ENCODE measurements at places on chromosomes 16 and 17. TPM values are rescaled to one million over a fixed set of nuclear protein-coding genes. Genes with fewer than 3 reads are reported as not detected.

The KLHL10 gene
- total RNA-seq: not detected

DNA sequence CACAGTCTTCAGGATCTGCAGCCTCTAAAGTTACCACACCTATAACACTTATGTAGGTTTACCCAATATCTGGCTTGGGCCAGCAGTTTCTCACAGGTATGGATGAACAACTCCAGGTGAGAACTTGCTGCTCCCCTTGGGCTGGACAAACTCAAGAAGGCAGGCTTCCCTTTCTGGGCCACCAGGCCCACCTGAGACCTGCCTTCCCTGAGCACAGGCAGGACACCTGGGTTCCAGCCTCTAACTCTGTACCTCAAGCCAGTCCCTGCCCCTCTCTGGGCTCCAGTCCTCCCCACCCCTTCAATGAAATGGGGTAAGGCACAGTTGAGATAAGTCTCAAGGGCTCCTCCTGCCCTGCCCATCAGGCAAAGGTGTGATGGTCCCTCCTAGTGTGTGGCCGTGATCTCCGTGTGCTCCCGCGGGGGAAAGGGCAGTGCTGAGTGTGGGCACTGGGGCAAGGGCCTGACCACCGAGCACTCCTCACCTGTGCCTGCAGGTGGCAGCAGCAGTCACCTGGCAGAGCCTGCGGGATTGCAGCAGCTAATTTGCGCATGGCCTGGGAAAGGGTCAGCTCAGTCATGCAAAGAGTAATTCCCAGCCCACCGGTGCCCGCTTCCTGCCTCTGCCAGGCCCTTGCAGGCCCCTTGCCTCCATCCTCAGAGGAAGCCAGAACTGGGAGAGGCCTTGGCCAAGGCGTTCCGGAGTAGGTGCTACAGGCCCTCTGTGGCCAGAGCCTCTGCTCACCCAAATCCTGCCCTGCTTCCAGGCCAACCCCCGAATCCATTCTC, 28.2 kb upstream of the ADGRG1 start:
- peak; percentile 44 for DNase-seq

The FBXW10B gene
- 0.82 TPM for total RNA-seq

- no peak for DNase-seq
These were observed 56.1 kb downstream of the AMFR start for GRCh38 chr16:56369202-56369601.

DNA sequence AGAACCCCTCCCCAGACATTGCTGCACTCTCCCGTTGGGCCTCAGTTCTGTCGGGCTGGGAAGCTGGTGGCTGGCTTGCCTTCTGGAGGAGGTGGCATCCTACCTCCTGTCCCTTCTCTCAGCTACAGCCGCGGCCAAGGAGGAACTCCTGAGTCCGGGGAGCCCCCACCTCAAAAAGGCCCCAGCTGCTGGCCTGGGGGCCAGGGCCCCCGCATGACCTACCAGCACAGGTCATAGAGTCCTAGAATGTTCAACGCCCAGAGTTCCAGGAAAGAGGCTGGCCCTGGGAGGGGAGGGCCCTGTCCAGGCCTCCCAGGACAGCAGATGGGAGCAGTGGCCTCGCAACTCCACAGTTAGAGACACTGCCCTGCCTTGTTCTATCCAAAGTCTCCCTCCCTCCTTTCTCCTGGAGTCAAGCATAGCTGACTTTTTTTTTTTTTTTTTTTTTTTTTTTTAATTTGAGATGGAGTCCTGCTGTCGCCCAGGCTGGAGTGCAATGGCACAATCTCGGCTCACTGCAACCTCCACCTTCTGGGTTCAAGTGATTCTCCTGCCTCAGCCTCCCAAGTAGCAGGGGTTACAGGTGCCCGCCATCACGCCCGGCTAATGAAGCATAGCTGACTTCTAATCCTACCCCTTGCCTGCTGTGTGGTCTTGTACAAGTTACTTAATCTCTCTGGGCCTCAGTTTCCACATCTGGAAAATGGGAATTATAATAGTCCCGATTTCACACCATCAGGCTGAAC, 7.1 kb downstream of the CARHSP1 start:
- DNase-seq: no peak

- DNase-seq: no peak
These were observed 39.8 kb downstream of the ANKRD11 start for GRCh38 chr16:89450537-89450936.

GRCh38 chr16:2092256-2092620, 43.5 kb downstream of the PKD1 start:
- no peak for DNase-seq

DNA sequence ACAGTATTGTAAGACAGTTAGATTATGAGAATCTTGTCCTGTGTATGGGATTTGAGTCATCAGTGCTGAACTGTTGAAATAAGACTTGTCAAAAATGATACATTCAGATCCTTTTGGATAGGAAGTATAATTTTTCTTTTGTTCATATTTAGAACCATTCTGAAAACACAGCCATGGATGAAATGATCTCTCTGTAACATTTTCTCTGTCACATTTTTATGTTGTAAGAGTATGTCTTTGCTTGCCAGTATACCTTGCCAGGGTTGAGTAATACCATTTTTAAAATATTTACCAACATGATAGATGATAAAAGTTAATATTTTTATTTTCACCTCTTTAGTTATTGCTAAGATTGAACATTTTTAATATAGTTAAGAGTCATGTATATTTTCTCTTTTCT, 45.0 kb downstream of the NSRP1 start:
- no peak for DNase-seq

DNA sequence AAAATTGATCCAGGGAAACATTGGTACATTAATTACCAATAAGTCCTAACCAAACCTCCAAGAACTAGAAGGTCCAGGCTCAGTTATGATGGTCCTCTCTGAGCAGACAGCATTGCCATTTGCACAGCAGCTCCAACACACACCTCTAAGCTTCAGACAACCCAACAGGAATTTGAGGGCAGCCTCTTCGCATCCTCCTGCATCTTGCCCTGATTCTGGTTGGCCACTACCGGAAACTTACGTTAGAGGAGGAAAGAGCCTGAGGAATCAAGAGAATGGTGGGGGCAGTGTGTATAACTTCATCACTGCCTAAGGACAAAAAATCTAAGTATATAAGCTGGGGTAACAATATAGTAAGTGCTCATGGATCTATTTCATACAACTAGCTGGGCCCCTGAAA, 15.7 kb downstream of the FAM117A start:
- peak; percentile 42 for DNase-seq

DNA sequence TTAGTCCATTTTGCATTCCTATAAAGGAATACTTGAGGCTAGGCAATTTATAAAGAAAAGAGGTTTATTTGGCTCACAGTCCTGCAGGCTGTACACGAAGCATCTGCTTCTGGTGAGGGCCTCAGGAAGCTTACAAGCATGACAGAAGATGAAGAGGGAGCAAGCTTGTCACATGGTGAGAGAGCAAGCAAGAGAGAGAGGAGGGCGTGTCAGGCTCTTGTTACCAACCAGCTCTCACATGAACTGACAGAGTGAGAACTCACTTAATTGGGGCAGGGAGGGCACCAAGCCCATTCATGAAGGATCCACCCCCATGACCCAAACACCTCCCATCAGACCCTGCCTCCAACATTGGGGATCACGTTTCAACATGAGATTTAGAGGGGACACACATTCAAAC, 1.6 kb downstream of the CHCT1 start:
- no peak for DNase-seq

- DNase-seq: peak; percentile 24
These were observed 198.0 kb upstream of the MPHOSPH6 start for GRCh38 chr16:82368041-82368440.

GRCh38 chr16:57533431-57534336, 2.7 kb downstream of the CCDC102A start:
- DNase-seq: no peak

- no peak for DNase-seq
These were observed 13.8 kb upstream of the PLCG2 start for GRCh38 chr16:81765111-81765919.

GRCh38 chr17:61784510-61784909, 78.8 kb downstream of the BRIP1 start:
- DNase-seq: no peak

The GAA gene
- 22.3 TPM for total RNA-seq

DNA sequence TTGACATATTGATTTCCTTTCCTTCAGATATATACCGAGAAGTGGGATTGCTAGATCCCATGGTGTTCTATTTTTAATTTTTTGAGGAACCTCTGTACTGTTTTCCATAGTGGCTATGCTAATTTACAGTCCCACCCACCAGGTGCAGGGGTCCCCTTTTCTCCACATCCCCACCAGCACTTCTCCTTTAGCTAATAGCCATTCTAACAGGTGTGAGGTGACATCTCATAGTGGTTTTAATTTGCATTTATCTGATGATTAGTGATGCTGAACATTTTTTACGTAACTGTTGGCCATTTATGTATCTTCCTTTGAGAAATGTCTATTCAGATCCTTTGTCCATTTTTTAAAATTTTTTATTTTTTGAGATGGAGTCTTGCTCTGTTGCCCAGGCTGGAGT, 93.9 kb downstream of the SDR42E1 start:
- DNase-seq: no peak

DNA sequence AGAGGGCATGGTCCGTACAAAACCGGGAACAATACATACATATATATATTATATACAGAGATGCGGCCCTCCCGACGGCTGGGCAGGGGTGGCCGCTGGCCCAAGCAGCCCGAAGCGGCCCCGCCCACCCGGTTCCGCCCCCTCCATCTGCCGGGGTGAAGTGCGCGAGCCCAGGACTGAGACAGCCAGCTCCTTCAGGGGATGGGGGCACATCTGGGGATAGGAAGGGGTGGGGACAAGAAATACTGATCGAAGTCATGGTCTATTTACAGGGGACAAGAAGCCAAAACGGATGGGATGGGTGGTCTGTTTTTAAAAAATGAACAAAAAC, 3.8 kb upstream of the SAMD14 start:
- DNase-seq: no peak

- no peak for DNase-seq
These were observed 12.9 kb downstream of the KRT16 start for GRCh38 chr17:41599680-41600079.

The CD7 gene
- total RNA-seq: 334 TPM

The SP2 gene
- 24.5 TPM for total RNA-seq

GRCh38 chr17:57447357-57447989, 191.2 kb downstream of the MSI2 start:
- DNase-seq: no peak

DNA sequence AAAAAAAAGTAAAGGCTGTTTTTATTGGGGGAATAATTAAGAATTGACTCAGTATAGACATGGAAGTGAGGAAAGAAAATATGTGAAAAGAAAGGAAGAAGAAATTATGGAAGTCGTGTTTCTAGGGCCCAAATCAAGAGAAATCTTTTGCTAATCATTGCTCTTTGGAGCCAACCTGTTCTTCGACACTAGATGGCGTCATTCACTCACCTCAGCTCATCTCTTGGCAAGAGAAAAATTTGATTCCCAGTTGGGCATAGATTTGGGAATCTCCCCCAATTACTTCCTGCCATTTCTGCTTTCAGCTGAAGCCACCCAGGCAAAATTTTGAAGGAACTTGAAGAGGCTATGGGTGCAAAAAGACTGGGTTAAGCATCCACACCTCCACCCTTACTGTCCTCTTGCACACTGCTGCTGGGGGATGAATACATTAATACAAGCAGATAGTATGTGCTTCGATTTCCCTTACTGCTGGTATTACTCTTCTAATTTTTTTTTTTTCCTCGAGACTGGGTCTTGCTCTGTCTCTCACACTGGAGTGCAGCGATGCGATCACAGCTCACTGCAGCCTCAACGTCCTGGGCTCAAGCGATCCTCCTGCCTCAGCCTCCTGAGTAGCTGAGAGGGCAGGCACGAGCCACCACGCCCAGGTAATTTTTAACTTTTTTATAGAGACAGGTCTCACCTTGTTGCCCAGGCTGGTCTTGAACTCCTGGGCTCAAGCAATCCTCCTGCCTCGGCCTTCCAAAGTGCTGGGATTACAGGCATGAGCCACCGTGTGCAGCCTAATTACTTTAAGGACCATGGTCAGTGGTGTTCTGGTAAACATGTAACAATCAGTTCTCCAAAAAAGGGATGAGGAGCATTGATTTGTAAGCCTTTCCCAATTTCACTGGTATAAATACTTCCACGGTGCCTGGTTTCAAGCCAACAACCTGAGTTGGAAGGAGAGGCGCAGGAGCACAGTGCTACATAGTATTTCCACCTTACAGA, 13.5 kb downstream of the PSMD7 start:
- DNase-seq: peak; percentile 44

The OR1F1 gene
- total RNA-seq: not detected

The ABCC11 gene
- total RNA-seq: not detected

- no peak for DNase-seq
These were observed 82.0 kb downstream of the ANKRD11 start for GRCh38 chr16:89408315-89408714.

The ARL5C gene
- total RNA-seq: not detected

GRCh38 chr16:89764711-89765201, 43.4 kb downstream of the ZNF276 start:
- peak; percentile 76 for DNase-seq

DNA sequence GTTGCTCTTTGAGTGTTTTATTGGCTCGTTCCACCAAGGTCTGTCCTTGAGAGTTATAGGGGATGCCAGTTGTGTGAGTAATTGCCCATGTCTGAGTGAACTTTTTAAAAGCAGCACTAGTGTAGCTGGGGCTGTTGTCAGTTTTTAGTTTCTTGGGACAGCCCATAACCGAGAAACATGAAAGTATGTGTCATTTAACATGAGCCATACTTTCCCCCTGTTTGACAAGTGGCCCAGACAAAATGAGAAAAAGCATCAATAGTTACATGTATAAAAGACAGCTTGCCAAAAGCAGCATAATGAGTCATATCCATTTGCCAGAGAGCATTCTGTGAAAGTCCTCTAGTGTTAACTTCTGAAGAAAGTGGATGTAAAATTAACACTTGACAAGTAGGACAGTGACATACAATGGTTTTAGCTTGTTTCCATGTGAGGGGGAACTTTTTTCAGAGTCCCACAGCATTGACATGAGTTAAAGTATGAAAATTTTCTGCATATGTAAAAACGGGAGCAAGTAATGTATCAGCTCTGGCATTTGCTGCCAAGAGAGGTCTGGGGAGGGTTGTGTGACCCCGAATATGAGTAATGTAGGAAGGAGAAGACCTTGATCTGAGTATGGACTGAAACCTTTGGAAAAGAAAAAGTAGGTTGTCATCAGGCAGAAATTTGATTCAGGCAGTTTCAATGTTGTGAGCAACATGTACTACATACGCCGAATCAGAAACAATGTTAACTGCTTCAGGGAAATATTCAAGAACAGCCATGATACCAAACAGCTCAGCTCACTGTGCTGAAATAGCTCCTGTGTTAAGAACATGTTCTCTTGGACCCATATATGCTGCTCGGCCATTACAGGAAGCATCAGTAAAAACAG, 56.8 kb upstream of the ARL4D start:
- DNase-seq: no peak

GRCh38 chr16:69839798-69840409, 77.8 kb downstream of the WWP2 start:
- no peak for DNase-seq

DNA sequence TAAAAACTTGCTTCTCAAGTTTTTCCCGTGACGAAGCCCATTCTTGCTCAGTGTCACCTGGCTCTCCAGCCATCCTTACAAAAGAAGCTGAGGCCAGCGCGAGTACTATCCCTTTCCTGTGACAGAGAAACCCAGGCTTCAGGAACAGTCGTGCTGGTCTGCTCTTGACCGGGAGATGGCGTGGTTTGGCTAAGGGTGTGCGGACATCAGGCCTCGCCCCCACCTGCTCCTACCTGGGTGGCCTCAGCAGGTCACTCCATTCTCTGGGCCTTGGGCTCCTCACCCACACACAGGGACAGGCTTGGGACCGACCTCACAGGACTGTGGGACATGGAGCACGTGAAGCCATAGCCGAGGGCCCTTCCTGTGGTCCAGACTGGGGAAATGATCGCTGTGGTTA, 75.2 kb upstream of the CIBAR2 start:
- DNase-seq: no peak

- DNase-seq: no peak
These were observed 28.5 kb downstream of the NSMCE1 start for GRCh38 chr16:27239906-27240655.
